Stimulated activated CD8-positive, alpha-beta memory T cell treated with anti-CD3 and anti-CD28 coated beads, Interleukin-4, amount 100 ng/mL, for 48 hours (primary cell): ENCODE measurements at places on chromosomes 13 and 19.

GRCh38 chr13:37059848-37060192 lies 332 bp upstream of the SUPT20H start:
- DNase-seq = no peak

DNA sequence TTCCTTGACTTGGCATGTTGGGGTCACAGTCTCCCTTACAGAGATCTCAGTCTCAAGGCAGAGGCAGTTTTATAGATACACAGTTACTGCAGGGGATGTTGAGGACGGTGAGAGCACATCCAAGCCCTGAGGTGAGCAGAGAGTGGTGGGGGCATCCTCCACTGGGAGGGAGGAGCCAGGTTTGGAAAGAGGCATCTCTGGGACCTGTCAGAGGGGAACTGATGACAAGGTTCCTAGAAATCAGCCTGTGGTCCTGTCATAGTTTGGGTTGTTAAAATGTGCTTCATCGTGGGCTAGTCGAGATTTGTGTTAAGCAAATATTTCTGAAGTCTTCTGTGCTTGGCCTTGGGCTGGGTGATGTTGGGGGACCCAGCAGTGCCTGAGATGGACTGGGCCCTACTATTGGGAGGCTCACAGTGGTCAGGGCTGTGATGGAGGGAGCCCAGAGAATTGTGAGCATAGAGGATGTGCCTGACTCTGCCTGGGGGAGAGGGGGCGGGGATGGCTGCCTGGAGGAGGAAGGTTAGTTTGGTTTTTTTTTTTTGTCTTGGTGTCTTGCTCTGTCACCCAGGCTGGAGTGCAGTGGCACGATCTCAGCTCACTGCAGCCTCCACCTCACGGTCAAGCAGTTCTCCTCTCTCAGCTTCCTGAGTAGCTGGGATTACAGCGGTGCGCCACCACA lies 3.9 kb downstream of the SUPT5H start:
- DNase-seq = no peak

- DNase-seq = no peak
Observed at GRCh38 chr13:50893211-50893852, 16.3 kb upstream of the RNASEH2B start.

GRCh38 chr19:2266183-2266993 lies 10.2 kb upstream of the JSRP1 start:
- DNase-seq = peak; percentile 50

DNA sequence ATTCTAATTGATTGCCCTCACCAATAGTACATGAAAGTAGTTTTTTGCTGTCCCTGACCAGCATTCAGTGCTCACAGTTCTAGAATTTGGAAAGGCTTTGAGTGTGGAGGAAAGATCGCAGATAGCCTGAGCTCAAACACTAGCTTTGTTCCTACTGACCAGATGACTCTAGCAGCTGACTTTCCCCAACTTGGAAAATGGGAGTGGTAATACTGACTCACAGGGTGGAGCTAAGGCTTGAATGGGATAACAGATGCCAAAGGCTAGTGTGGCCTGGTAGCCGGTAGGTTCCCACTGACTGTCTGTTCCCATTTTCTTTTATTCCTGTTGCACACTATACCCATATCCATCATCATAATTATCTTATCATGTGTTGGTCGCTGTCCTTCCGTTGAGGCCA lies 3.7 kb downstream of the ZSCAN22 start:
- no peak for DNase-seq

- DNase-seq = no peak
Observed at GRCh38 chr13:94346261-94347019, 133.0 kb downstream of the DCT start.

DNA sequence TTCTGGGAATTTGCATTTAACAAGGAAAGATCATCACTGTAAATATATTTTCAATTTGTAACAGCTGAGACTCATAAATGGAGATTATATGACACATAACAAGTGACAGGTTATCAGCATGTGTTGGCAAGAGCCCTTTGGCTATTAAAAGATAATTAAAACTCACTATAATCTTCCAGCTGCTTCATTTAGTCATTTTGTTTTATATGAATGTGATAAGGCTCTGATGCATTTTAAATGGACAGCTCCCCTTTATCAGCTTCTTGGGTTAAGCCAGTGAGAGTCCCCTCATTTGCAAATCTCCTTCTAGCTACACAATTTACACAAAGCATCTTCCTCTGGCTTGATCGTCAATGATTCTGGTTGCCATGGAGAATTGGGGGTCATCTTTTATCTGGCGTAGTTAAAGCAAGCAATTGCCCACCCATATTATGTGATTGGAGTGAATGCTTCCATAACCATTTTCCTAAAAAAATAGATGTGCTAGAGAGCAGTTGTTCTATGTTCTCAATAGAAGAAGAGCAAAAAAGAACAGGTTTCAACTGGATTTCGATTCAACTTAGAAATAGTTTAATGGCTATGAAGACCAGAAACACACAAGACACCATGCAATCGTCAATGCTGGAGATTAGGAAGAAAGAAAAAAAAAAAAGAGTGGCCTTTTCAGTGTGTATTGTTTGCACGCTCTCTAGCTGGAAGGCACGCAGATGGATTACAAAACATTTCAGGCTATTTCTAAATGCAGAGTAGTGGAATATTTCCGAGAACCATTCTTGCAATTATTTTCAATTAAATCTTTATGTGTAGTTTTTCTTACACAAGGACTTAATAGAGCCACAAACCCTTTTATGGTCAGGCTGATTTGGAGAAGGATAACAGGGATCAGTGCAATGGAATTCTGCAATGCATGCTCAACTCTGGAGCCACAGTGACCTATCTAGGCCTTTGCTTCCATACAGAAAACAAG lies 27.4 kb downstream of the STARD13 start:
- no peak for DNase-seq

DNA sequence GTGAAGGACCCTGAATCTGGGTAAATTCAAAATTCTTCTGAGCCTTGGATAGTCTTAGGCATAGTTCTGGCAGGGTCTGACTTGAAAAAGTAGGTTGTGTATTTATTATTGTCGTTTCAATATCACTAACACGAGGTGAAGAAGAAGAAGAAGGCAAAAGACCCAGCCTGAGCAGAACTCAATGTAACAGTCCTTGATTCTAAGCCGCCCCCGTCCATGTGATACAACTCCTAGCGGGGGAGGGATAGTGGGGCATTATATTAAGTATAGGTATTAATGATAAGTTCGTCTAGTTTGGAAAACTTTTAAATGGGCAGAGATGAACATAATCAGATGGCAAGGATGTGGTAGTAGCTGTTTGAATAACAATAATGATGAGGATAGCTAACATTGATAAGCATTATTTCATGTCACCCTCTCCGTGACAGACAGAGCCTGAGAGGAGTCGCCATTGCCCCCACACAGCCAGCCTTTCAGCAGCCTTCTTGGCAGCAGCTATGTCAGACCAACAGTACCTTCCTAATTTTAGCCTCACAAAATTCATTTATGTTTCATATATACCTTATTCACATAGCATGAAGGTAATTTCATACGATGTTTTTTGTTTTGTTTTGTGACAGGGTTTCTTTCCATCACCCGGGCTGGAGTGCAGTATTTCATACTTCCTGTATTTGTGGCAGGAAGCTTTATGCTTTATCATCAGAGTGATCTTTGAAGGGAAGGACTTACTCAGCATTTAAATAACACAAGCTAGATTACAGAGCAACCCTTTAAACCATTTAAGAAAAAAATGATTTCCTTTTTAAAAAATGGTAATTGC lies 64.4 kb upstream of the NPAS1 start:
- peak; percentile 36 for DNase-seq

DNA sequence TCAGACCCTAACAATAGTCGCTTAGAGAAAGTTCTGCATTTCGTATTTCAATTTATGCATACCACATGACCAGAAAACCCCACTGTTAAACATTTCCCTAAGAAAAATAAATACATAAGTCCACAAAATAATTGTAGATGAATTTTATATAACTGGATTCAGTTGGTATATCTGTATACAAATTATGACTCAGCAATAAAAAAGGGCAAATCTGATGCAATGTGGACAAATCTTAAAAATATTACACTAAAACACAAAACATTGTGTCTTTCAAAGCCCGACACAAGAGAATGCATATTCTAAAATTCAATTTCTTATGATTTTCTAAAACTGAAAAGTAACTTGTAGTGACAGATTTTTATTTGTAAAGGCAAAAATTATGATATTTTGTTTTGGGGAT lies 1005.0 kb downstream of the EFNB2 start:
- no peak for DNase-seq

GRCh38 chr19:43752287-43752875 lies 2.4 kb downstream of the SMG9 start:
- DNase-seq = no peak
